Fibroblast of pulmonary artery (primary cell): ENCODE measurements at places on chromosomes 4 and X.

DNA sequence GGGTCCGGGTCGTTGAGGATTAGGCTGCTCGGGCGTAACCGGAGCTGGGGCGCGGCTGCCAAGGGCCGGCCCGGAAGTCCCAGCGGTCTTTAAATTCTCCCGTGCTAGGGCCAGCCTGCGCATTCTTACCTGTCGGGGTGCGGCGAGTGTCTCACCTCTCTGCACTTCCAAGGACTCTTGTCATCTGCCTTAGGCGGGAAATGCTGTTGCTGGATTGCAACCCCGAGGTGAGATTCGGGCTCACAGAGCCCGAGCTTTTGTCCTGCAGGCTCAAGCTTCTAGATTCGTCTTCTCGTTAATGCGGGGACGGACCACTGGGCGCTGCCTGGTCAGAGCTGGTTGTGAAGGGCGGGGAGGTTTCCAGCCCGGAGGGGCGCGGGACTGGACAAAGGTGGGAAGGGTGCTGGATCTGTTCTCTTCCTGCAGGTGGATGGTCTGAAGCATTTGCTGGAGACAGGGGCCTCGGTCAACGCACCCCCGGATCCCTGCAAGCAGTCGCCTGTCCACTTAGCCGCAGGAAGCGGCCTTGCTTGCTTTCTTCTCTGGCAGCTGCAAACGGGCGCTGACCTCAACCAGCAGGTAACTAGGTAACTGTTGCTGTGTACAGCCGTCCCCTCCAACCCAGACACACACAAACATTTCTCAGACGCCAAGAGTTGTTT, at the start of gene ANKRD37:
ANKRD37 (plus strand) TSS at position 118 of the 662 bp plus-strand sequence; CDS start at position 201, 83 bp downstream.
- DNase-seq = peak; percentile 53

GRCh38 chr4:136805617-136806016, 726.7 kb downstream of the PCDH18 start:
- DNase-seq = no peak

DNA sequence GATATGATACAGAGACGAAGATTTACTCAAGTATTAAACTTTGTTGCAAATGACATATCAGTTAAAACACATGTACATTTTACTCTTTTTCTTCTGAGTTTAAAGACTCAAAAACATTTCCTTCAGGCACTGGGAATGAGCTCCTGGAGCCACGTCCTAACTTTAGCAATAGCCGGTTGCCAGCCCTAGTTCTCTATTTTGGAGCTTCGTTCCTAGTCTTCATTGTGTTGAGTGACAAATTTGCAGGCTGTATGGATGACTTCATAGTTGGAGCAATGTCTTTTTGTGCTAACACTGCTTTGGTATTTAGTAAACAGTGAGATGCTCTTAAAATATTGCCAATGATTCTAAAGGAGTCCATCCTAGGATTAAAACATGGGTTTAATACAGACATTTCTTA, 190.9 kb downstream of the FAT4 start:
- no peak for DNase-seq

DNA sequence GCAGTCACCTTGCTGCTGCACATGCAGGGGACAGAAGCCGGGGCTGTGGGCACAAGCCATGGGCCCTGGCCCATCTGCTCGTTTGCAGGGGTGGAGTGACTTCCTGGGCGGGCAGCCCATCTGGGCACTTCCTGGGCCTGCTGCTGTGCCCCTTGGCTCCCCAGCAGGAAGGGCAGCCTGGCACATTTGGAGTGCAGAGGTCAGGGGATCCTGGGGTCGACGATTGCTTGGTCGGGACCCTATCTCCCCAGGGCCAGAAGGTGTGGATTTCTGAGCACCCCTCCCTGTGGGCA, 10.9 kb upstream of the MXD4 start:
- DNase-seq = no peak

GRCh38 chrX:33974676-33975075, 157.4 kb downstream of the FAM47A start:
- no peak for DNase-seq
